ENCODE measurements at places on chromosomes 6 and 20.

DNA sequence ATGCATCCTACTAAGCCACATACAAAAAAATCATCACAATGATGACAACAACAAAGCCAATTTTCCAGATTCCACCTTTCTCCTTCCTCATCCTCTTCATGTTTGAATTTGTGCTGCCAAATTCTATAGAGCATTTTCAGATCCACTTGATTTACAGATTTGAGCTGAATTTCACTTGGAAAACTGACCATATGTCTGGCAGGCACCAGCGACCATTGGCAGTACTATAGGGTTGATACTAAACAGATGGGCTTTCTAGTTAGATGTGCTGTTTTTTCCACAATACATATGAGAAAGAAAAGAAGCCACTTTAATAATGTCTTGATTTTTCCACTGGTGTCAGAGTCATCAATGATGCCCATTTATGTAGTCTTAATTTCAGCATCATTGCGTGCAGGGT lies 127.0 kb downstream of the PHACTR3 start:
- DNase-seq = no peak

DNA sequence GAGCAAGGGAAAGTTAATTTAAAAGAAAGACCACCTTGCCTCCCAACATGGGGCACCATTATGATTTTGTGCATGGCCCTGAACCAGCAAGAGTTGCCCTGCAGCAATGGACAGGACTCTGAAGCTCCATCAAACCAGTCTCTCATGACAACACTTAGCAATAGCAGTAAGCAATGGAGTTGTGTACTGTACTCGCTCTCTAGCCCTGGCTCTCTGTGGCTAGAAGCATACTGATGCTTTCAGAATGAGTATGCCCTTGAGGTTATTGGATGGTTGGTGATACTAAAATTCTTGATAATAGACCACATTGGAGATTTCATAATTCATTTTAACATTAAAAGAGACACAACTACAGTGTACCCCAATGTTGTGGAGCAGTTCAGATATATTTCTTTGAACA lies 23.2 kb upstream of the LMBRD1 start:
- DNase-seq = no peak

DNA sequence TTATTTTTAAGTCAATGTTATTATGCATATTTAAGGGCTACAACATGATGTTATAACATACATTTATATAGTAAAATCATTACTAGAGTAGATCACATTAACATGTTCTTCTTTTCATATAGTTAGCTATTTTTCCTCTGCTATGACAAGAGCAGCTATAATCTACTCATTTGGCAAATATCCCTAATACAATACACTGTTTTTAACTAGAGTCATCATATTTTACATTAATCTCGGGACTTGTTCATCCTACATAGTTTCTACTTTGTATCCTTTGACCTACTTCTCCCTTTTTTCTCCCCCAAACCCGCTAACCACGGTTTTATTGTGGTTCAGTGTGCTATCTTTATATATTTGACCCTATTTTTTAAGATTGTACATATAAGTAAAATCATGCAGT lies 249.0 kb downstream of the EPM2A start:
- DNase-seq = no peak

- no peak for DNase-seq
These were observed 34.2 kb downstream of the CEP162 start for GRCh38 chr6:84193114-84193708.

GRCh38 chr20:44402391-44403193 lies 47.1 kb downstream of the HNF4A start:
- no peak for DNase-seq

DNA sequence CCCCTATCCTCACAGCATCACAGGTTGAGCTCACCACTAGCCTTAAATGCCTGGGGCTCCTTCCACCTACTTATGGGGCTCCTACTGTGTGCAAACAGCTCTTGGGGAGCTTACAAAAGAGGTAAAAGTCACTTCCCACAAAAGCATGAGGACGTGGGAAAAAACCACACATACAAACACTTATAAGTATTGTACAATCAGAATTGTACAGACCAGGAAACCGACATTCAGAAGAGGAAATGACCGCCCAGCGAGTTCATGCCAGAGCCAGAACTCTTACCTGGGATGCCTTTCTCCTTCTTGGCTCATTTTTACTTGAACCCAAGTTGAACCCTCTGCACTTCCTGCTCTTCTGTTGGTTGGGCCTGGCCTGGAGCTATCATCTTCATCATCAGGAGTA lies 6.3 kb upstream of the PPP1R16B start:
- no peak for DNase-seq

DNA sequence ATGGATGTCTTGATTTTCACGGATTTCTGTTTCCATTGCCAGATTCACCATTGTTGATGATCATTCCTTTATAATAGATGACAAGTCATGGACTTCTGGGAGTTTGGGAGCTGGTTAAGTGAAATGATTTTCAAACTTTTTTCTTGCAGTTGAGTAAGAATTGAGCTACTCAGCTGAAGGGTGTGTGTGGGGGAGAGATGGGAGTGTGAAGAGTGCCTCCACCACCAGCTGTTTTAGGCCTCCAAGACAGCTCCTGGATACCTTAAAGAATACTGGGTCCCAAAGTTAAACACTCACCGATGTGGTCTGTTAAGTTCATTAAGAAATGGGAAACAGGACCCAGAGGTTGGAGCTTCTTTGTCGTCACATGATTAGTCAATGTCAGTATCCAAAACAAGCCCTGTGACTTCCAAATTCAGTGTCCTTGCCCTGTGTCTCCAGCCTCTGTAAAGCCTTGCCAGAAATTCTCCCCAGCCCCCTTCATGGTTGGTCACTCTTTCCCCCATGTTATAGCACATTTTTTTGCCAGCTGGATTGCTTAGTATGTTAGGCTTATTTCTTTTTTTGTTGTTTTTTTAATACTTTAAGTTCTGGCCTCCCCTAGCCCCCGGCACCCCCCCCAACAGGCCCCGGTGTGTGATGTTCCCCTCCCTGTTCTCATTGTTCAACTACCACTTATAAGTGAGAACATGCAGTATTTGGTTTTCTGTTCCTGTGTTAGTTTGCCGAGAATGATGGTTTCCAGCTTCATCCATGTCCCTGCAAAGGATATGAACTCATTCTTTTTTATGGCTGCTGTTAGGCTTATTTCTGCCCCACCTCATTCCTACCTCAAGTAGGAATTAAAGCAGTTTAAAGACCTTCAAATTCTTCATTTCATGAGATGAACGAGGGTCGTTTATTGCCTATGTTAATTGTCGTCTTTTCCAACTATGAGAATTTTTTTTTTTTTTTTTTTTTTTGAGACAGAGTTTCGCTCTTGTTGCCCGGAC lies 26.9 kb downstream of the BICRAL start:
- no peak for DNase-seq

GRCh38 chr20:9214685-9215084 lies 145.8 kb downstream of the PLCB4 start:
- no peak for DNase-seq

DNA sequence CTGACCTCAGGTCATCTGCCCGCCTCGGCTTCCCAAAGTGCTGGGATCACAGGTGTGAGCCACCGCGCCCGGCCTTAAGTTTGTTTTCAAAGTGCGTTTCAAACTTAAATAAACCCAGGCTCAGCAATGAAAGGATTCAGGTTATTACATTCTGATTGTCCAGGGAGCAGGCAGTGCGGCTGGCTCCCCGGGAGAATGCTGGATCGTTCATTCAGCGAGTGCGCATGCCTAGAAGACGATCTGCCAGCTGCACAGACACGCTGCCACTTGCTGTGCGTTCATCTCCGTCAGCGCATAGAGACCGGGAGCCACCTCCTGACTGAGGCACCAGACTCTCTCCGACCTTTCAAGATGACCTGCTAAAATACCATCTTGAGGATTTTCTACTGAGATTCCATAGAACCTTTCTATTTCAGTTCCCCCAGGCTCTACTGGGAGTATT lies 163.9 kb upstream of the ZNF217 start:
- no peak for DNase-seq

Measured in SK-N-DZ (cell line).